AG08395 (cell line): ENCODE measurements at places on chromosomes 1 and 21.

- no peak for DNase-seq
Observed at GRCh38 chr1:226786550-226786949, 47.5 kb upstream of the ITPKB start.

DNA sequence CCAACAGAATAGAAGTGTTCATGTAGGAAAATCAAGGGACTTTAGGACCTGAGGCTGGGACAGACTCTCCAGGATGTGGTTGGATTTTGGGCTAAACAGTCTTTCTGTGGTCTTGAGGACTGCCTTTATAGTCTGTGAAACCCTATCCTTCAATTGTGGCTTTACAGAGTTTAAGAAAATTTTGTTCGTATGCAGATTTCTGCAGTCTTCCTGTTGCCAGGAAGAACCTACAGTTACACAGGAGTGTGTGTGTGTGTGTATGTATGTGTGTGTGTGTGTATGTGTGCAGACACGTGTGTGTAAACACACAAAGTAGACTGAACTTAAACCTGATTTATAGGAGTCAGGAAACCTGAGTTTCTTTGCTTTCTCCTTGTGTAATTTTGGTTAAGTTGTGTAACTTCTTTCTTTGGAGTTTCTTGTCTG, 22.8 kb downstream of the NEK7 start:
- DNase-seq: no peak

- DNase-seq: no peak
Observed at GRCh38 chr1:25861316-25862286, 2.3 kb upstream of the AUNIP start.

- no peak for DNase-seq
Observed at GRCh38 chr21:42153046-42153686, 65.8 kb upstream of the ABCG1 start.

DNA sequence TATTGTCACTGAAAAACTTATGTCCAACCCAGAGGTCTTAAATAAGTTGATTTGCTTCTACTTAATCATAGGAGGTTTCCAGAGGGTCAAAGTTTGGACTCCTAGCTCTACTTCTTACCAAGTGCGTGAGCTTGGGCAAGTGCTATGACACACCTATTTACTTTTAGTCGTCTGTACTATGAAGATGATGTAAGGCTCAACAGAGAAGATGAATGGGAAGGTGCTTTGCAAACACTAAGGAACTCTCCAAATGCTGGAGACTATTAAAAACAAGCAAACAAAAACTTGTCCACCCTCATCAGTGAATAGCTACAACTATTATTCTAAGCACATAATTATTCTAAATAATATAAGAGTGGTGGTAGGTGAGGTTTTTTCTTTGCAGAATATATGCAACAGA, 232.3 kb upstream of the USP24 start:
- no peak for DNase-seq

GRCh38 chr1:187046293-187046692, 217.5 kb downstream of the PLA2G4A start:
- DNase-seq: no peak

DNA sequence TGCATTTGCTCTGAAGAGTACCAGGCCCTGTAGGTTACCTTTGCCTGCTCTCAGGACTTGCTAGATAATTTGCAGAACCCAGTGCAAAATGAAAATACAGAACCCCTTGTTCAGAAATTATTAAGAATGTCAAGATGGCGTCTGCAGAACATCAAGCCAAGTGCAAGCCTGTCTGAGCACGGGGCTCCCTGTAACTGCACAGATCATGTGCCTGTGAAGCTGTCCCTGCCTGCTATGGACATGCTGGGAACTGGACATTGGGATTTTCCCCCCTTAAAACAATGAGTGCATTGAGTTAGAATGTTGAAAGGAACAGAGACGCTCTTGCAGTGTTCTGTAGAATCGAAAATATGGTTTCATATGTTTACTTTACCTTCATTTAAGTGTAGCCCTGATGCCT, 2.9 kb downstream of the CLDN14 start:
- DNase-seq: no peak

DNA sequence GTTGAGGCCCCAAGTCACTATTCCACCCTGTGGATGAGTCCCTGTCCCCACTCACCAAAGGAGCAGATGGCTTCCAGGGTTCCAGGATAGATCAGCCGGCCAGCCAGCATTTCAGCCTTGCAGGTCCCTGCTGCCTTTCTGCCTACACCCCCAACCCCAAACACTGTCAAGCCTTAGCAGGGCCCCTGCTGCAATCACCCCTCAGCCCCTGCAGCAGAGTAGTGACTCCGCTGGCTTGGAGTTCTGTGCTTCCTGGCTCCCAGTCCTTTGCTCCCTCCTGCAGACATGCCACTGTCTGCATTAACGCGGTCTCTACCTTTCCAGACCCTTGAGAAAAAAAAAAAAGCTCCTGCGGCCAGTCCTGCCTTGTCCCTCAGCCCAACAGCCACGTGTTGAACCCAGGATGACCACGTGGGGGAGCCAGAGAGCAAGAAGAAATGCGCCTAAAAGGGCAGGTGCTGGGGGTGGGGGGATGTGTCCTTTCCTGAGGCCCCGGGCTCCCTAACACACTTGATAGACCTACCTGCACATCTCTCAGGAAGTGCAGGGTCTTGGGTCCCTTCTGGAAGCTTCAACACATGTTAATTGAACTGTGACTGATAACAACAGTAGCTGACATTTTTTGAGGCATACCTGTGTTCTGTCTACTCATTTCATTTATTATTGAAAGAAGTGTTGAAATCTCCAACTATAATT, 37.4 kb downstream of the RASSF5 start:
- peak; percentile 81 for DNase-seq

- DNase-seq: no peak
Observed at GRCh38 chr21:18369115-18369514, 34.5 kb downstream of the TMPRSS15 start.

DNA sequence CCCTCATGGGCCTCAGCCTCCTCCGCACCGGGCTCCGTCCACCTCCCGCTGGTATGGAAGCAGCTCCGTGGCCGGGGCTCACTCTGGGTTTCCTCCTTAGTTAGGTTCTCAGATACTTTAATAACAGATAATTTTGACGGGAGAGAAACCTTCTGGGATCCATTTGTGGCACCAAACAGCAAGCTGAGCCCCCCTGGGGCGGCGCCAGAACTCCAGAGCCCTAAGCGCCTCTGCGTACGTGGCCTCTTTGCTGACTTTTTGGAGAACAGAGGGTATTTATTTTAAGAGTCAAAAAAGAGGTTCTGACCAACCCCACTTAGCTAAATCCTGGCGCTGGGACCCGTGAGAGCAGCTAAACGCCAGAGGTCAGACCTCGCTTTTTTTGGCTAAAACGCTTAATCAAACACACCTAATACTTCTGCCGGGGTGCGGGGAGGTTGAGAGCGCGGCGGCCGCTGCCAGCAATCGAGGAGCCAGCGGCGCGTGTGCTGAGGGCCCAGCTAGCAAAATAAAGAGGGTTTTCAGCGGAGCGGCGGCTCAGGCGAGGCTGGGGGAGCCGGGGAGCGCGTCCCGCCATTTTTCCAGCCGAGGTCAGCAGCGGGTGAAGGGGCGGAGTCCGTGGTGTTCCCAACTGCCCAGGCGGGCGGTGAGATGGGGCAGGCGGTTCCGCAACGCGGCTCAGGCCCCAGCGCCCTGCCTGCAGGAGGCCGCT, 171.7 kb downstream of the PRDM16 start:
- DNase-seq: no peak

- no peak for DNase-seq
Observed at GRCh38 chr1:192496369-192497056, 79.1 kb upstream of the RGS1 start.

DNA sequence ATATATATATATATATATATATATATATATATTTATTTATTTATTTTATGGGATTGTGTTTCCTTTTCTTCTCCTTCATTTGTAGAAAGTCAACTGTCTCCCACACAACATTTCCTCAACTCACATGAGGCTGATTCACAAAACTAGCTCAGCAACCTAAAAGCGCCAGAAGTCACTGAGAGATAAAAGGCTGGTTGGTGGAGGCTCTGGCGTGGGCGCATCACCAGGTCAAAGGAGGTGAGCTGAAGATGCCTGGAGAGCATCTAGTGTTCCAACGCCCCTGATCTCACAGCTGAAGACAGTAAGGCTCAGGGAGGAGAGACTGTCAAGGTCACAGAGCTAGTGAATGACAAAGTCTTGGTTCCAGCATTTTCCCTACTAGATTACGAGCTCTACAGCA, 78.0 kb downstream of the HLCS start:
- no peak for DNase-seq

GRCh38 chr1:229323885-229324553, 18.8 kb downstream of the CCSAP start:
- no peak for DNase-seq

DNA sequence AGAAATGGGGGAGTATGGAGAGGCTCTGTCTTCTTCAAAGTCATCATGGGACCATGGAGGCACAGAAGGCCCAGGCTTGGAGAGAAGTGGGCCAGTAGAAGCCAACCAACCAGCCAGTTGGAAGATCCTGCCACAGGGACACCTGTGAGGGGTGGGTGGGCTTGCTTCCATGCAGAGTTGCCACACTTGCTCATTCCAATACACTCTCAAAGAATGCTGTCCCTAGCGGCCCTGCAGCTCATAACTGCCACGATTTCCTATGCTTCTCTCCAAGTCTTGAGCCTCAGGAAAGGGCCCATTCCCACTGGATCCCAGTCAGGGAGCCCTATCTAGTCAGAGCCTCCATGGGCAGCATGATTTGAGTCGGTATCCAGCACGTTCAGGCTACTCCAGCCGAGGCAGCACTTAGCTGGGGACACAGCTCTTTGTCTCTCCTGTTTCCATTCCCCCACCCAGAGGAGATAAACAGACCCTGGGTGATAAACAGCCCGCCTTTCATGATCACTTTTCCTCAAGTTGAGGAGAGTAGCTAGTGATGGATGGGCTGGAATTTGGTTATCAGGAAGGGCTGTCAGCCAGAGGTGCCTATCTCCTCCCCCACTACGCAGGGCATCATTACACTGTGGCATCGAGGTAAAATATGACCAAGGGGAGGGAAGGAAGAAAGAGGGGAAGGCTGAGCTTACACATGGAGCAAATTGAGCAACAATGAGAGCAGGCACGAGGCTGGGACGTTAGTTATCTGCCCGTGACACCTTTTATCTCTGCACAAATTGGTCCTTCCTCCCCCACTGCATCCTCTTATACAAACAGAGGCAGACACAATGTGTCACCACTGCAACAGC, 64.6 kb downstream of the ERI3 start:
- DNase-seq: no peak

- no peak for DNase-seq
Observed at GRCh38 chr1:153741986-153742385, 14.1 kb downstream of the INTS3 start.

DNA sequence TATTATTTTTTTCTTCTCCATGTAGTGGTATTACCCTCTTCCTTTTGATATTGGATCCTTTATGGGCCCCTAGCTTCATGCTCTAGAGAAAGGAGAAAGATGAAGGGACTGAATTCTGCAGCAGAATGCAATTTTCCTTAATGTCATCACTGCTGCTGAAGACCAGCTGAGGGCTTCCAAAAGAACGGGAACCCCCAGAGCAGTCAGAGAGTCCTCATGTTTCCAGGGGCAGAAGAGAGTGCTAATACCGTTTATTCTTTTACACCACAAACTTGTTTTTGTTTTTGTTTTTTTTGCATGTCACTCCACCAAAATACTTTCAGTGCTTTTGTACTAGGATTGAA, 21.1 kb upstream of the TBX15 start:
- DNase-seq: no peak

GRCh38 chr1:94247138-94248094, 10.0 kb upstream of the ARHGAP29 start:
- DNase-seq: peak; percentile 76

- no peak for DNase-seq
Observed at GRCh38 chr1:188891958-188892357, 1585.7 kb downstream of the BRINP3 start.

DNA sequence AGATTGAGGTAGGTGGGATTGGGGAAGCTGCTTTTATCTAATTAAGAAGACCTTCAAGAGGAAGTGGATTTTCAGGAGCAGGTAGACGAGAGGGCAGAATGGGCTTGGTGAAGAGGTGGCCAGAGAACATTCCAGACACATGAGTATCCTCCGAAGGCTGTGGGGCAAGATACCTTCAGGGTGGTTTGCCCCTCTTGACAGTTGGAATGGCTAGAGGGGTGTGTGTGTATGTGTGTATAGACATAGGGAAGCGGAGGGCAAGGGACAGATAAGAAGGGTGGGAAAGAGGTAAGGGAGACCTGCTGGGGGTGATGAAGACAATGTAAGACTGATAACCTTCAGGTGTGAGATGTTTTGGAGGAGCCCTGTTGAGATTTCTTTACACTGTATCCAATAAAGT, 46.8 kb upstream of the TSPAN2 start:
- no peak for DNase-seq

DNA sequence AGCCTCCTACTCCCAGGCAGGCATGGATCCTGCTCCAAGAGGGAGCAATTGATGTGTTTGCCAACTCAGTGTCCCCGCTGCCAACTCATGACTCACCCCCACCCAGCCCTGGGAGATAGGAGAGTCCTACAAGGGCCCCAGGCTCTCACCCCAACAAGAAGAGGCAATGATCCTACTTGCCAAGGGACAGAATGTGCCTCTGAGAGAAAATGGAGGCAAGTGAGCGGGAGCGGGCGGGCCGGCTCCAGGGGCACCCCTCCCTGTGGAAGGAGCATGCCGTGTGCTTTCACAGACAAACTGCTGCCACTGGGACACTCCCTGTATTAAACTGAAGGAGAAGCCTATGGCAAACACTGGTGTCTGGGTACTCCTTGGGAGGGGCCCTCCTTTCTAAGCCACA, 16.7 kb downstream of the PKP1 start:
- peak; percentile 70 for DNase-seq

DNA sequence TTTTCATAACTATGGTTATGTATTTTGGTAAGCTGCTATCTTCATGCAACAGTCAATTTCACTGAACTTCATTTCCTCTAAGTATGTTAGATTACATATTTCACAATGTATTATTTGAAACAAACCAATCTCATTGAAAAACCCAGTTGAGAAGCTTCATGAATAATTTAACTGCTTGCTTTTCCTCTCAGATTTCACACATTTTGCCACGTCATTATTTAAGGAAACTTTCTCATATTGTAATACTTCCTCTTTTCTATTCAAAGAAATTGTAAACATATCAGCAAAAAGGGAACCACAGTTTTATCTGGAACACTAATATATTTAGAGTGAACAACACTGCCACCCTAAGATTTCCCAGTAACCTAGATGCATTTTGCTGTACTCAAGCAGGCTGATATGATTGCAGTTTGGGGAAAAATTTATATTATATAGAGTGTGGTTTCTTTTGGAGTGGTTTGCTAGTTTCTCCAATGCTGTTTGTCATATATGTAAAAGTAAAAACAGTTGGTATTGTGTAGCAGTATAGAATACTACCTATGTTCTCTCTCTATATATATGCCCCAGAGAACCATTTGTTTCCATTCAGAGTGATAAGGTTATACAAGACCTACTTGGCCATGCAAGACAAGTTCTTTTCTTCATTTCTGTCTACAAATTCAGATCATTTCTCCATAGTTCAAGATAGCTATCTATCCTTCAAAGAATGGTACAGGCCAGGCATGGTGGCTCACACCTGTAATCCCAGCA, 28.4 kb upstream of the AHCTF1 start:
- no peak for DNase-seq

- DNase-seq: no peak
Observed at GRCh38 chr1:228316589-228317387, 89.8 kb downstream of the TRIM11 start.
